Psoas muscle (tissue), 8 donors: ENCODE measurements at places on chromosomes 1 and 21. TPM values are rescaled to one million over a fixed set of nuclear protein-coding genes. Genes with fewer than 3 reads are reported as not detected.

Gene HPCAL4
- 1.3 TPM for total RNA-seq

Gene C1orf116
- total RNA-seq: 0.12 TPM

DNA sequence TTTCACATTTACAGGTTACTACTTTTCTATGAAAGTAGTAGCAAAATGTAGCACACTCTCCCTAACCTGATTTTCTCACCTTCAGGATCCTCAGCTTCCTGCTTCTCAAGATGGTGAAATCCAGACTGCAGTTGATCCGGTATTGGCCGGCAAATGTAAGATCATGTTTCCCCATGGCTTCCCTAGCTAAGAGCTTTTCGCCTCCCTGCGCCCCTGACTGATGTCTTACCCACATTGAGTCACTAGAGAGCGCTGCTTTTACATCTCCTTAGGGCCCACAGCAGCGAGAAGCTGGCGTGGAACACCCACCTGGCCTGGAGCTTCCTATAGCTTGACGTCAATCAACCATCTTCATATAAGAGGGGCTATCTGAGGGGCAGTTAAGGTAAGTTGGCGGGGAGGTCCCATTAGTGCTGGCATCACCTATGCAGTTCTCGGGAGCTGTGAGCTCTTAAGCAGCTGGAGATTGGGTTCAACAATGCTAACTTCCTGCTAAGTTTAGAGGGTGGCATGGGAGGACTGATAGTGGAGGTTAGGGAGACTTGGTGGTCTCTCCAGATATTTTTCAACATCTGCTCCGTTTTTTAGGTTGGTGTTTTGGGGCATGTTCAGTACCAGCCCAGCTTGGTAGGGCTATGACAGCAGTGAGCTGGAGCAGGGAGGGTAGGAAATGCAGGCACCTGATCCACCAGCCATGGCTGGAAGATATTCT, 5.5 kb downstream of the PTPN7 start:
- no peak for DNase-seq

DNA sequence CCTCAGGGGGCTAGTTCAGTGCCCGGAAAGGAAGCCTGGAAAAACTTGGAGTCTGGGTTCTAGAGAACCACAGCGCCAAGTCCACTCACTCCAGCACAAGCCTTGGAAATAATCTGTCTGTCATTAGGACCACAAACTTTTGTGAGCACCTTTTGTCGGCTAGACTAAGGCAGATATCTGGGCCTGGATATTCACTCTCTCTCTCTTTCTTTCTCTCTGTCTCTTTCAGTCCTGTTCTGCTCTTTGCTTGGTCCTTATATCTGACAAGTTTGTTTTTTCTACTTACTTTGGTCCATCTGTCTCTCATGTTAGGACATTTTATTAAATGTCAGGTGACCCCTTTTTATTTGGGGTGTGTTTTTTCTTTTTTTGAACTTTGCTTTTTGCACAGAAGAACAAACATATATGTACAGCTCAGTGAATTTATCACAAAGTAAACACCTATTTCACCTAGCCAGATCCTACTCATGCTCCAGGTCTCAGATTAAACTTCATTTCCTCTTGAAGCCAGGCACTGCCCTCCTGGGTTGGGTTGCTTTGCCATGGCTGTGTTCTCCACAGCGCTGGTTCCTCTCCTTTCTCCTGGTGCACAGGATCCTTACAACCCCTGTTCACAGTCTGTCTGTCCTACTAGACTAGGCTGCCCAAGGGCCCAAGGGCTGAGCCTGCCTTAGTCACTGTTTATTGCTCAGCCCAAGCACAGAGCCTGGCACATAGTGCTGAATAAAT, 40.8 kb downstream of the TCEANC2 start:
- DNase-seq: no peak

- no peak for DNase-seq
Observed at GRCh38 chr1:20597650-20598049, 8.8 kb downstream of the CDA start.

DNA sequence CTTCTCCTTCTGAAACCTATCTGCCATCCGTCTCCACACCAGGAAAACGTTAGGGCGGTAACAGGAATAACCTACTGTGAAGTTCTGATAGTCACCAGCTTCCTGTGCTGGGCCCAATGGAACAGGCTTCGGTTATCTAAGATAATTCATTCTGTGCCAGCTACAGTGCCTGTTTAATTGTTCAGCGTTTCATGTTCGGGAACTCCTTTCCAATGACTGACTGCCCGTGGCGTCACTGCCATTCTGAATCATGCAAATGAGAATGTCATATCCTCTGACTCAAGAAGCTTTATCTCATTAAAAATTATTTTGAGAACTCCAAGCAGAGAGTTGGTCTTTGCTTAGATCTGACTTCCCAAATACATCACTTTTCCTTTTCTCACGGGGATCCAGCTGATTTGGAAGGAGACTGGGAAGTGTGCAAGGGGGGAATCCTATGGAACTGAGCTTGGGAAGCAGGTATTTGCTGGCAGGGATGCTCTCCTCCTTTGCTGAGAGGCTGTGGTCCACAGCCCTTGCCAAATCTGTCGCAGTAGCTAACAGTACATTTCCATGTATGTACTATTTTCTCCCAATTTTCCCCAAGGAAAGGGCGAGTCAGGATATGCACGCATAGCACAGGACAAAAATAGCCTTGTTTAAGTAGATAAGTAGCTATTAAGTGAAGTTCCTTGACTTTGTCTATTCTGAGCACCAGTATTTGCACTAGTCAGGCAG, 358.7 kb downstream of the LTN1 start:
- peak; percentile 17 for DNase-seq

GRCh38 chr1:212110617-212111016, 75.1 kb downstream of the DTL start:
- no peak for DNase-seq
